ENCODE measurements at places on chromosomes 1 and 21.

GRCh38 chr1:11187931-11188330, 1.2 kb upstream of the ANGPTL7 start:
- DNase-seq: no peak

- DNase-seq: no peak
These were observed 39.0 kb downstream of the COQ8A start for GRCh38 chr1:226979115-226979516.

DNA sequence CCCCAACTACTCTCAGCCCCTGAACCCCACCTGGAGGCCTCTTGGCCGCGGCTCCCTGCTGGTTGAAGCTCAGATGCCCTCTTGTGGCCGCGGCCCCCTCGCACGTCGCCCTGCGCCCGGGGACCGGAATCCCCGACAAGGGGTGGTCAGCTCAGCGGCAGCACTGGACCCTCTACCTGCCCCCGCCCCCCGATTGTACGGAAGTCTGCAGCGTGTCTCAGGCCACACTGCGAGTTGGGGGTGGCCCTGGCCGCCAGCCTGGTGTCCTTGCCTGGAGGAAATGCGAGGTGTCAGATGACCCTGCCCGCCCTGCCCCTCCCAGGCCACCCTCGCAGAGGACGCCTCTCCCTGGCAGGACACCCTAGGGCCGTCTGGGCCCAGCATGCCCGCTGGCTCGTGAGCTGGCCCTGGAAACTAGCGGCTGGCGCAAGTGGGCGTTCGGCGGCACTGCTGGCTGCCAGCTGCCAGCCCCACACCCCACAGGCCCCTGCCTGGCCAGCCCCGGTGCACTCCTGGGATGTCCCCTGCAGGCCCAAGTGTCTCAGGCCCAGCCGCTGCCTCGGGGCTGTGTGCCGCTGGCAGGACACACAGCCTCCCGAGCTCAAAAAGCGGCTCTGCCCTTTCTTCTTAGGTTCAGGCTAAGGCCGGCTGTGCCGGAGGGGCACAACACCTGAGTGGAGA, 60.8 kb downstream of the EDN2 start:
- no peak for DNase-seq

GRCh38 chr1:164928232-164928812, 369.3 kb downstream of the PBX1 start:
- DNase-seq: no peak

DNA sequence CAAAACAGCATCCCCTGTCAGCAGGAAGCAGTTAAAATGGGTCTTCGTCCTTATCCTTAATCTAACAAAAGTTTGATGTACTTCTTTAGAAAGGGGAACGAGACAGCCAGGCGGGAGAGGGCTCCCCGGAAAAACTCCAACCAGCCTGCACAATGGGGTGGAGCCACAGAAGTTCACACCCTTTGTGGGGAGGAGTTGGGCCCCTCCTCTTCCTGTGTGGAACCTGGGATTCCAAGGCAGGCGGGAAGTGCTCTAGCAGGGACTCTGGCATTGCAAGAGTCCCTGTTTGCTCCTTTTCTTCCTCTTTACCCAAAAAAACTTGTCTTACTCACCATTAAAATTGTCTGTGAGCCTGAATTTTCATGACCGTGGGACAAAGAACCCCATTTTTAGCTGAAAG, 47.7 kb downstream of the FCRL5 start:
- DNase-seq: no peak

GRCh38 chr1:180956028-180956640, 43.4 kb downstream of the KIAA1614 start:
- DNase-seq: no peak

- no peak for DNase-seq
These were observed 31.1 kb downstream of the AHDC1 start for GRCh38 chr1:27572679-27573426.

DNA sequence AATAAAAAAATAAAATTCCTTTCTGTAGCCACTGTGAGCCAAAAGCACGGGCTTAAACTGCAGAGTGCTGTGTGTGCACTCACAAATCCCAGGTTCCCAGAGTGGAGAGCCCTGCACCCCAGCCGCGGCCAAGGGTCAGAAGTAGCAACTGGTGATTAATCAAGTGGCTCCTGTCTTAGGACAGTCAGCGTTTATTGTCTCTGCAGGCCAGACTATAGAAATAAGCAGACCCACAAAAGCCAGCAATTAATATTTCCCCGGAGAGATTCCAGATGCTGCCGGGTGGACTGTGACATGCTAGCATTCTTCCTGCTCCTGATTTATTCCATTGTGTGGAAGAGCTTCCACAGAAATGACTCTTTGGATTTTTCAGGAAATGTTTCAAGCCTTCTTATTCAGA, 412.2 kb downstream of the KIF26B start:
- no peak for DNase-seq

GRCh38 chr1:11098931-11099309, 749 bp downstream of the EXOSC10 start:
- DNase-seq: no peak

All from activated CD8-positive, alpha-beta memory T cell treated with anti-CD3 and anti-CD28 coated beads, Interleukin-2, amount 50 U/mL, for 4 hours (primary cell).